ENCODE measurements at places on chromosomes 5 and 9.

- DNase-seq = no peak
These were observed 2.7 kb downstream of the MTRR start for GRCh38 chr5:7871653-7872052.

DNA sequence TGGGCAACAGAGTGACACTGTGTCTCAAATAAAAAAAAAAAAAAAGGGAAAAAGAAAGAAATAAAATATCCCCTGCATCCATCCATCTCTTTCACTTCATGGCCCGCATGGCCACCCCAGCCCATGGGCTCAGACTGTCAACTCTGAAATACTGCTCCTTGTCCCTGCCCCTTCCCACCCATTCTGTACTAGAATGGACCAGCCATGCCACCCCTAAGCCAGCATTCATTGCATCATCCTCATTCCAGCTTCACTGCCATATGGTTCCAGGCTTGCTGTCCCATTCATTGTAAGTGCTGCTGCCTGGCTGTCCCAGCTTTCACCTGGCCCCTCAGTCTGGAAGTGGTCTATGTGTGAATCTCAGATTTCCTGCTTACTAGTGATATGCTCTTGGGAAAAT, 46.2 kb downstream of the SPRY4 start:
- DNase-seq = no peak

GRCh38 chr5:132219981-132220380, 7.7 kb downstream of the P4HA2 start:
- no peak for DNase-seq

- no peak for DNase-seq
These were observed 47.6 kb downstream of the BAAT start for GRCh38 chr9:101337237-101337636.

DNA sequence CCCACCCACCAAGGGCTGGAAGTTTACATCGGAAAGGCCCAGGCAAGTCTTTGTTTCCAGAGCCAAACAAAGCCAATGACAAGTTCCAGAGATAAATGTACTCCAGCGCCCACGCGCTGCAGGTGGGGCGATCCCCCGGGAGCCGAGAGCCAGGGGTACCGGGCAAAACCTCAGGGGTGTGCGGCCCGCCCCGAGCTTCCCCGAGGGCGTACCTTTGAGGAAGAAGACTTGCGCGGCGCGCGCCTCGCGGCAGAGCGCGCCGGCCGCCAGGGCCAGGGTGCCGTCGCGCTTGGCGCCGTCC, 671 bp downstream of the DUSP1 start:
- DNase-seq = no peak

GRCh38 chr9:89477384-89477783, 20.5 kb downstream of the SEMA4D start:
- DNase-seq = no peak

DNA sequence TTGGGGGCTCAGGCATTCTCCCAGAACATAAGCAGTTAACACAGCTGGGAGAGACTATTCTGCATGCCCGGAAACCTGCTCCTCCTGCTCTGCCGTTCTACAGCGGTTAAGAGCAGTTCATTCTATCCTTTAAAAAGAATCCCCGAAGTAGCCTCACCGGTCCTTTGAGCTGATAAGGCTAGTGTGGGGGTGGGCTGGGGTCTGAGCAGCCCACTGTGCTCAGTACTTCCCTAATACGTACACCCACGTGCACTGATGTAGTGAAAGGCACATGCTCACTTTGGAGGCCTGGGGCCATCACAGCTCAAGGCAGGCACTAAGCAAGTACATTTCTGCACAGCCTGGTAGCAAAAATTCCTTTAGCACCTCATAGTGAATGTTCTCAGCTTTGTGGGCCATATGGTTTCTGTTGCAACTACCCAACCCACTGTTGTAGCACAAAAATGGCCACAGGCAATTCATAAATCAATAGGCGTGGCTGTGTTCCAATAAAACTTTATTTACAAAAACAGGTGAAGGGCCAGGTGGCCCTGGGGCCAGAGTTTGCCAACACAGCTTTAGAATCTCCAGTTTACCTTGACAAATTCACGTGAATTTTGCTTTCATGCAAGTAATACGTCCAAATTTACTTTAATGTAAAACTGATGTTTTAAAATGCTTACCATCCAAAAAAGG, 136.4 kb downstream of the ZNF354C start:
- no peak for DNase-seq

- DNase-seq = no peak
These were observed 79.3 kb upstream of the LRRTM2 start for GRCh38 chr5:138954257-138955012.

DNA sequence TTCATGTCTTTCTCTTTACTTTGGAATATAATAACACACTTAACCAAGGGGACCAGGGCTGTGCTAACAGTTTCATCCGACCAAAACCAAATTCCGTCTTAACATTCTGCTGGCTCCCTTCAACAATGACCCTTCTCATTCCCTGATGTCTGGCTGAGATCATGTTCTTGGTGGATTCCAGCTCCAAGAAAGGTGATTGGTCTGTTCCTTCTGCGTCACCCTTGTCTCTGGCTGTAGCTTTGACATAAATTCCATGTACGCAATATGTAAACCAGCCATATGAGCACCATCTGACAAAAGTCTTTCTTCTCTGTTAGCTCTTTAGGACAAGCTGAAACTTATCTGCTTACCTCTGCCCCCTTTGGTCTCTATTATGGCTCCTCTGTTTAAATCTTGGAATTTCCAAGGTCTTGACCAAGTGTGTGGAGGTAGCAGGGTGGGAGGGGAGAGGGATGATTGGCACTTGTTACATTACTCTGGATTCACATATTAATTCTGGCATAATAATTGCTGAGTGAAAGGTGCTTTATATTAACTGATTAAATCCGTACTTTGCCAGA, 45.7 kb upstream of the HSD17B4 start:
- no peak for DNase-seq

DNA sequence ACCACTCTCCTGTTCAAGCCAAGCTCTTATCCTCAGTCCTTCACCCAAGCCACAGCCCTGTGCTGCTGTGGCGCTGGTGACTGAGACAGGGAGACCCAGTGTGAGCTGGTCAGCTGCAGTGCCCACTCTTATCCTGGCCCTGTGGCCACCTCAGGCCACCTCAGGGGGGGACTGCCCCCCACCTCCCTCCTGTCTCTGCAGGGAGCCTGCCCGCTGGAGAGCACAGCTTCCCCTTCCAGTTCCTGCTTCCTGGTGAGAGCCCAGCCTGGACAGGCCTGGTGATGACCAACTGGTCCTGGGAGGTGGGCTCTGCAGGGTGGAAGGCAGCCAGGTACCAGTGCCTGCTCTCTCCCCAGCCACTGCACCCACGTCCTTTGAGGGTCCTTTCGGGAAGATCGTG, 5.5 kb upstream of the EHMT1 start:
- DNase-seq = no peak

GRCh38 chr9:101465326-101465915, 29.8 kb upstream of the ALDOB start:
- DNase-seq = peak; percentile 37

DNA sequence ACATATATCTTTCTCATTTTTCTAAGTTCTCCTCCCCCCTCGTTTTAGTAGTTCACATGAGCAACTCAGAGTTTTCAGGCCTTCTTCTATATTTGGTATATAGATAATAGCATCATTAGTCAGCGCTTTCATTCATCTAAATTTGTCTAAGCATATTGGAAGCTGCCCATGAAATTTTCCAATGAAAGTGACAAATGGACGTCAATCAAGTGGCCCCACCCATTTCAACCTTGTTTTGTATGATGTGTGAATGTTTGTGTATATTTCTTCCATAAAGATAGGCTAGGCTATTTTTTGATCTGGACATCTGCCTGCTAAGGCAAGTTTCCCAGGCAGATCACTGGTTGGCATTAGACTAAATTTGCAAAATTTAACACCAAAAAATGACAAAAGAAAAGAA, 104.0 kb upstream of the SSBP2 start:
- DNase-seq = no peak

DNA sequence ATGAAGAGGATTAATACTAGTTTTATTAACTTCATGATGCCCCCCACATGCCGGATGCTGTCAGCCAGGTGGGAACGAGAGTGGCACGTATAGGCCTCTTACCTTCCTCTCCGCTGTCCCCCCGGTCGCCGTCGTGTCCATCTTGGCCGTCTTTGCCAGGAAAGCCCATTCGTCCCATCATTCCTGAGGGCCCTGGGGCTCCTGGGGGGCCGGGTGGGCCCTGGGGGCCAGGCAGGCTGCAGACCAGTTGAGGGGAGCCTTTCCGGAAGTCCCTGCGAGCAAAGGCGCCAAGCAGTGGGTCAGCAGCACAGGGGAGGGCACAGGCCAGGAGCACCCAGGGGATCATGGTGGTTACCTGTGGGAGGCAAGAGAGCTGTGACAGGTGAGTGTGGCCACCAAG, 15.8 kb downstream of the C1QTNF2 start:
- DNase-seq = no peak

DNA sequence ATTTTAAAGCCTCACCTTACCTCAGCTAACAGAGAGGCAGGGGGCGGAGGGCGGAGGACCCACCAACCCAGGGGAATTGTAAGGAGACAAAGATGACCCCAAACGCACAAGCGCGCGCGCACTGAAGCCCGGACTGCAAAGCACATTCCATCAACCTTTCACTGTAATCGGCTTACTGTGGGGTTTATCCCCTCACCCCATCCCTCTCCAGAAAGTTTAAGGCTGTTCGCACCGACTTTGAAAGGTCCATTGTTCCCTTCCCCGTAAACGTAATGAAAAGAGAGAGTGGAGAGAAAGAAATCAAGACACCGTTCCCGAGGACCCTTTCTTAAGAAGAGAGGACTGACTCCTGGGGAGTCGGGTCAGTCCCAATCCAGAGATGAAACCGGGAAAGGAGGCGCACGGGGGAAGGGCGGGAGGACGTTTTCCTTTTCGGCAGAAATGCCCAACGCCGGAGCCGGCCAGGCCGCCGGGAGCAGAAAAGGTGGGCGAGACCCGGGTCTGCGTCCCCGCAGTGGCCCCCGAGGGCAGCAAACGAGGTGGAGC, 464 bp downstream of the CEMIP2 start:
- no peak for DNase-seq

DNA sequence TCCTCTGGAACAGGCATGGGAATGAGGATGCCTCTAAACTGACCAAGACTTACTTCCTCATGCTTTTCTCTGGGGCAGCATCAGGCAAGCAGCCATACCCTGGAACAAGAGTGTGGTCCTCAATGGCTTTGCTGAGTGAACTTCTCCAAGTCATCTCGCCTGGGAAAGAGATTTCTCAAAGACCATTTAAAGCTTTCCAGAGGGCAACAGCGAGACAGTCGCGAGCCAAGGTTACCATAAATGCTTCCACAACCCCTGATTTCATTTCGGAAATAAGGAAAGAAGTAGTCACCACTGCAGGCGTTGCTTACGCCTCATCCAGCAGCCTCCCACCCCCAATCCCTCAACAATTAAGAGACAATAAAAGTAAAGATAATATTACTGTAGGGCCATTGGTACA, 1.1 kb upstream of the SNCAIP start:
- DNase-seq = no peak

DNA sequence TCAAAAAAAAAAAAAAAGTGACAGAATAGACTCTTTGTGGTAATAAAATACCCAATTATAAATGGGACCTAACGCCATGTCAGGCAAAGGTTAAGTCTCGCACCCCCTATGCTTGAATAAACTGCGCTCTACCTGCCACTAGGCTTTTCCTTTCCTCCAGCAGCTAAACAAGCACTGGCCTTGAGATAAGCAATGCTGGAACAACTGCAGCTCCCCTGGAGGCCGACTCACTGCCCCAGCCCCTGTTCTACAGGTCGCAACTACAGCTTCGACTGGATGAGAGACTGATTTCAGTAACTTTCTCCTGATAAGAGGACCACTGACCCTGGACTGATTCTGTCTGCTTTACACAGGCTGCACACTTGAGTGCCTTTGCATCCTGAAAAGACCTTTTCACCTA, 210.2 kb downstream of the HSPA4 start:
- DNase-seq = no peak

DNA sequence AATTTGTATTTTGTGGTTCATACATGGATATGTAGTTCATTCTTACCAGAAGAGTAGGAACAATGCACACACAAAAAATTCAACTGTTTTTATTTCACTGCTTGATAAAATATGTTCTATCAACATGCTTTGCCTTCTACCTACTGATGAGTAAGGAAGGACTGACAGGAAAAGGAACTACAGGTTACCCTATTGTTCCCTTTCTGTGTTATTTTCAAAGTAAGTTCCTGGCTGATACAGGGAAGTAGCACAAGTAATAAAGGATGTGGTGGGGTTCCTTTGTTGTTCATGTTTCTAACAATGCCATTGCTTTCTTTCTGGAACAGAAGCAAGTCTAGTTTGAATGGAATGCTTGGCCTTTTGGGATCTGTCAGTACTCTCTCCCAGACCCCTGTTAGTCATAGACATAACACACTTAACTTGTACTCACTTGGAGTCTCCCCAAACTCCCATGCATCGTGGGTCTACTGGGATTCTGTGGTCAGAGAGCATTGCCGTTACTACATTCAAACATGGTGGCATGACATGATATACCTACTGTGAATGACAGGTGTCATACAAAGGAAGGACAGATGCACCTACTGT, 20.2 kb upstream of the ALDOB start:
- DNase-seq = no peak

- no peak for DNase-seq
These were observed 196.0 kb downstream of the SPATA31D1 start for GRCh38 chr9:82184524-82184923.

DNA sequence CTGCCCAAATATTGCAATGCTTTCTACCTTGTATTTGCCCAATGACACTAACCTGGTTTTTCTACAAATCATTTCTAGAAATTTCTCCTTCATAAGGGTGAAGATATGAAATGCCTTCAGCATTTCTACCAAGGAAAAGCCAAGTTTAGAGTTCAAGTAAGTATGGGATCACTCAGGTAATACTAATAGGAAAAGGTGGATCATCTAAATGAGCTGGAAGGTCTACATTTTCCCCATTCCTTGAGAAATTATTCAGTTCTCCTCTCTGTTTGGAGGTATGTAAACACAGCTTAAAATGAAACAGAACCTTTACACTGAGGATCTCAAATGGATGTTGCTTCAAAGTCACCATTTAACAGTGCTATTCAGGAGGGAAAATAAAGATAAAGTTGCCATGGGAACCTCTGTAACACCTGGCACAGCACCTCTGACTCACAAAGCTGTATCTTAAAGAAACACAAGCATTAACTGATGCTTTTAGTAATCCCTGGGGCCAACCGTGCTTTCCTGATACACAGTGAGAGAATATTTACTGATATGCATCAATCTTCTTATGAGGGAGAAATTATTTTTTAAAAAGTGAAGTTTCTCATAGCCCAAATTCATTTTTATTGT, 161.3 kb downstream of the DRD1 start:
- no peak for DNase-seq

DNA sequence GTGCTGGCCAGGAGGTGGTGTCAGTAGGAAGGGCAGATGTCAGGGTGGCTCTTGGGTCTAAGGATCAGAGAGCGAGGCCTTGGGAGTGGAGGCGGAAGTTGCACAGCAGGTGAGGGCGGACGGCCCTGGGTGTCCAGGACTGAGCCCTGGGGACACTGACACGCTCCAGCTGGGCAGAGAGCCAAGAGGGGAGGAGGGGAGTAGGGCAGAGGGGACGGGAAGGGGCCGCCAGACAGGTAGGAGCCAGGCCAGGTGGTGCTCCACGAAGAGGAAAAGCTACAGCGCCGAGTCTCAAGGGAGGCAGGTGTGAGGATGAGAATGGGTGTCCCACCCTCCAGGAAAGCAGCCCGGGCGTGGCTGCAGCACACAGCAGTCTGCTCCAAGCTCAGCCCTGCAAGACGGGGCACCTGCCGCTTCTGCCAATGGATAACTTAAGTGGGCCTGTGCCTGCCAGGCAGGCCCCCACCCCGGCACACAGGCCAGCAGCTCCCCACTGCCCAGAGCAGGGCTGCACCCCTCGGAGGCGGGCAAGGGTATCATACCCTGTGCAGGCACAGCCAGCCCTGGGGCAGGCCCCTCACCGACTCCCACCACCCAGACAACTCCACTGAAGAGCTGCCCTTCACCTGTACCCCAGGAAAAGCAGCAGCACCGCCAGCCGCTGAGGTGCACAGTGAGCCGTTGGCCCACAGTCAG, 4.9 kb downstream of the TPRN start:
- no peak for DNase-seq
